Central memory CD8-positive, alpha-beta T cell (primary cell): ENCODE measurements at places on chromosomes 6 and 20.

GRCh38 chr6:34070315-34071135 lies 75.4 kb downstream of the GRM4 start:
- H3K36me3 ChIP-seq, result no peaks in the 10 kb centered on the region
- no peak overlapping the region for H3K4me3 ChIP-seq
- H3K27me3 ChIP-seq, result peaks cover 2% of the 10 kb centered on the region

GRCh38 chr20:45311589-45312211 lies 3.6 kb upstream of the MATN4 start:
- H3K4me3 ChIP-seq, result no peak overlapping the region
- H3K27ac ChIP-seq, result no peak overlapping the region
- H3K36me3 ChIP-seq, result peaks cover 4% of the 10 kb centered on the region
- peaks cover 11% of the 10 kb centered on the region for H3K4me1 ChIP-seq
- H3K27me3 ChIP-seq, result peaks cover 85% of the 10 kb centered on the region

- H3K27ac ChIP-seq, result no peak overlapping the region
- DNase-seq, result no peak
- H3K4me3 ChIP-seq, result no peak overlapping the region
- H3K27me3 ChIP-seq, result peaks cover 54% of the 10 kb centered on the region
Observed at GRCh38 chr6:3311826-3312225, 53.1 kb downstream of the PSMG4 start.

DNA sequence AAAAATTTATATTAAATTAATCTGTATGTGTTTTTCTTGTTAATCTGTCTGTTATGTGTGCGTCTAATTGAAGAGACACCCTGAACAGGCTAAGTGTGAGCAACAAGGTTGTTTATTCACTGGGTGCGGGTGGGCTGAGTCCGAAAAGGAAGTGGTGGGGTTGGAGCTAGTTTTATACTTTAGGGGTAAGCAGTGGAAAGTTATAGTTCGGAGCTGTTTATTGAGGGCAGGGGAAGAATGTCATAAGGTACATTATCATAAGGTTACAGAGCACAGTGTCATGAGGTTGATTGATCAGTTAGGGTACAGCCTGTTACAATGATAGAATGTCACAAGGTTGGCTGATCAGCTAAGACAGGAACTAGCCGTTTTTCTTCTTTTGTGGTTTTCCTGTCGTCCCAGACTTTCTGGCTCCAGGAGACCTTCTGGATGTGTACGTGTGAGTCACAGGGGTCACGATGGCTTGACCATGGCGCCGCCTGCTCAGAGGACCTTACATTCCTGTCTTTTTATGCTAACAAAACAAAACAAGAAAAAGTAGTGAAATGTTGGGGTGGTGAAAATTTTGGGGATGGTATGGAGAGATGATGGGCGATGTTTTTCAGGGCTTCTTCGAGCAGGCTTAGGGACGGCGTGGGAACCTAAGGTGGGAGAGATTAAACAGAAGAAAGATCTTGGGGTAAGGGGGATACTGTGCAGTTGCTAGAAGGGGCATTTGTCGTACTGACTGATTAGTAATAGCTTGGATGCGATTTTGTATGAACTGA lies 754.0 kb upstream of the ADGRB3 start:
- no peaks in the 10 kb centered on the region for H3K4me1 ChIP-seq
- H3K4me3 ChIP-seq, result no peak overlapping the region
- no peak for DNase-seq
- no peaks in the 10 kb centered on the region for H3K27me3 ChIP-seq
- H3K36me3 ChIP-seq, result no peaks in the 10 kb centered on the region
- H3K27ac ChIP-seq, result no peak overlapping the region

GRCh38 chr6:125507987-125508655 lies 206.4 kb upstream of the HDDC2 start:
- H3K27ac ChIP-seq, result no peak overlapping the region
- peaks cover 53% of the 10 kb centered on the region for H3K27me3 ChIP-seq
- DNase-seq, result no peak
- H3K4me3 ChIP-seq, result no peak overlapping the region
- no peaks in the 10 kb centered on the region for H3K4me1 ChIP-seq
- H3K36me3 ChIP-seq, result peaks cover under 1% of the 10 kb centered on the region

DNA sequence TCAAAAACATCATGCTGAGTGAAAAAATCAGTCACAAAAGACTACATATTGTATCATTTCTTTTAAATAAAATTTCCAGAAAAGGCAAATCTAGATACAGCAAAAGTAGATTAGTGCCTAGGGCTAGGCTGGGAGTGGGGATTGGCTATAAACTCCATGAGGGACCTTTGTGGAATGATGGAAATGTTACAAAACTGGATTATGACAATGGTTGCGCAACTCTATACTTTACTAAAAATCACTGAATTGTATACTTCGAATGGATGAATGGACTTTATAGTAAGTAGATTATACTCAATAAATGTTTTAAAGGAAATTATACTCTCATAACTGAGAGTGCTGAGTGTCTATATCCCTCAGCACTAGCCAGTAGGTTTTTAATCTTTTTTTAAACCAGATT lies 4.3 kb downstream of the HMGN3 start:
- peaks cover 17% of the 10 kb centered on the region for H3K4me1 ChIP-seq
- no peak overlapping the region for H3K27ac ChIP-seq
- DNase-seq, result no peak

GRCh38 chr20:49710971-49711666 lies 2.6 kb downstream of the B4GALT5 start:
- H3K4me1 ChIP-seq, result peaks cover 52% of the 10 kb centered on the region
- H3K4me3 ChIP-seq, result peak overlapping the region; percentile 82
- H3K27ac ChIP-seq, result peak overlapping the region; percentile 92
- no peaks in the 10 kb centered on the region for H3K27me3 ChIP-seq

DNA sequence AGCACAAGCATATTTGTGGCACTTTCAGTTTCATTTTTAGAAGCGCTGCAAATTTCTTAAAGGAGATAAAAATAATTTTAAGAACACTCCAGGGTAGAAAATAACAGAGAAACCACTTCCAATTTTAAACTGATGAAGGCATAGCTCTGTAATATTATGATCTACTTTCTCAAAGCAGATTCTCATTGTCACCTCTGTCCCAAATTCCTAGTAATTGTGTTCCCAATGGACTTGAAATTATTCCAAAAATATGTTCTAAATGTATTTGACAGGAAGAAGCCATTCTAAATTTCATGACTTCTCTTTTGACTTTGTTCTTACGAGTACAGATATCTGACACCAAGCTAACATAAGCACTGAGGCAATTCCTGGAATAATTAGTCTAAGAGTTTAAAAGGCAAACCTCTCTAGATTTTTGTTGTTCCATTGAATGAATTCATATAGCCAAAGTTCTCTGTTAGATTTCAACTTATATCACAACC lies 140.2 kb upstream of the CARMIL1 start:
- H3K27ac ChIP-seq, result peak overlapping the region; percentile 93
- H3K36me3 ChIP-seq, result peaks cover 8% of the 10 kb centered on the region
- DNase-seq, result no peak
- no peaks in the 10 kb centered on the region for H3K27me3 ChIP-seq
- peak overlapping the region; percentile 84 for H3K4me3 ChIP-seq

- H3K36me3 ChIP-seq, result no peaks in the 10 kb centered on the region
- H3K4me3 ChIP-seq, result no peak overlapping the region
- H3K4me1 ChIP-seq, result no peaks in the 10 kb centered on the region
- no peak overlapping the region for H3K27ac ChIP-seq
Observed at GRCh38 chr20:48335308-48336050, 492.3 kb downstream of the PREX1 start.

DNA sequence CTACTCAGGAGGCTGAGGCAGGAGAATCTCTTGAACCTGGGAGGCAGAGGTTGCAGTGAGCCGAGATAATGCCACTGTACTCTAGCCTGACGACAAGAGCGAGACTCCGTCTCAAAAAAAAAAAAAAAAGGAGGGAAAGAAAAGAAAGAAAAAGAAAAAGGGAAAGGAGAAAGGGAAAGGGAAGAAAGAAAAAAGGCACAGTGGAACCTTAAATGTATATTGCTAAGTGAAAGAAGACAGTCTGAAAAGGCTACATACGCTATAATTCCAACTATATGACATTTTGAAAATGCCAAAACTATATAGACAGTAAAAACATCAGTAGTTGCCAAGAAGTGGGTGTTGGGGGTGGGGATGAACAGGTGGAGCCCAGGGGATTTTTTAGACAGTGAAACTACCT lies 16.2 kb downstream of the PPIL4 start:
- H3K36me3 ChIP-seq, result peaks cover 70% of the 10 kb centered on the region
- peaks cover 8% of the 10 kb centered on the region for H3K4me1 ChIP-seq
- H3K27me3 ChIP-seq, result no peaks in the 10 kb centered on the region
- H3K27ac ChIP-seq, result peak overlapping the region; percentile 44
- no peak overlapping the region for H3K4me3 ChIP-seq
- DNase-seq, result no peak
